ENCODE measurements at places on chromosomes 1 and 21. TPM values are rescaled to one million over a fixed set of nuclear protein-coding genes. Genes with fewer than 3 reads are reported as not detected.

The HMGCL gene
- 69.9 TPM for total RNA-seq

The TNFRSF1B gene
- under 0.01 TPM for total RNA-seq

The IARS2 gene
- 107 TPM for total RNA-seq

The C4BPB gene
- not detected for total RNA-seq

The PEX10 gene
- 30.0 TPM for total RNA-seq

The NR5A2 gene
- total RNA-seq = not detected

The SPRR2D gene
- total RNA-seq = 2.4 TPM
